ENCODE measurements at places on chromosomes 4 and X.

GRCh38 chr4:65033899-65034298, 624.6 kb upstream of the TECRL start:
- DNase-seq: no peak

- no peak for DNase-seq
Observed at GRCh38 chr4:54423066-54423465, 194.0 kb downstream of the PDGFRA start.

DNA sequence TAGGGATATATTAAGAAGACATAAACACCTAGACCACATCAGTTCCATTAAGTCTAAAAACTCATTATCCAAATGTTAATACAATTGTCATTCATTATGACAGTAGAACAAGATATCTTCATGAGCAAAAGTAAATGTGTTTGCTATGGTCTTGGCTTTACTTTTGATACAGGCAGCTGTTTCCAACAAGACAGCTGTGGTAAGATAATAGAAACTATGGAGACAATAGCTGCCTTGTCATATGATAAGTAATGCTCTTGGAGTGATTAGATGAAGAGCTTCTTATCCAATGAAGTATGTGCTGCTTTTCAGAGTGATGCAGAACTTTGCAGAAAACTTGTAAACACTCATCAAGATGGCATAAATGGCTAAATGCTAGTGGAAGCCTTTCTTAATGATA, 1066.0 kb downstream of the FSTL5 start:
- no peak for DNase-seq

GRCh38 chrX:12985331-12985730, 10.4 kb downstream of the TMSB4X start:
- no peak for DNase-seq

GRCh38 chrX:154352466-154352865, 22.0 kb downstream of the FLNA start:
- DNase-seq: no peak

- peak; percentile 92 for DNase-seq
Observed at GRCh38 chr4:54228056-54228527, 1.0 kb upstream of the PDGFRA start.

DNA sequence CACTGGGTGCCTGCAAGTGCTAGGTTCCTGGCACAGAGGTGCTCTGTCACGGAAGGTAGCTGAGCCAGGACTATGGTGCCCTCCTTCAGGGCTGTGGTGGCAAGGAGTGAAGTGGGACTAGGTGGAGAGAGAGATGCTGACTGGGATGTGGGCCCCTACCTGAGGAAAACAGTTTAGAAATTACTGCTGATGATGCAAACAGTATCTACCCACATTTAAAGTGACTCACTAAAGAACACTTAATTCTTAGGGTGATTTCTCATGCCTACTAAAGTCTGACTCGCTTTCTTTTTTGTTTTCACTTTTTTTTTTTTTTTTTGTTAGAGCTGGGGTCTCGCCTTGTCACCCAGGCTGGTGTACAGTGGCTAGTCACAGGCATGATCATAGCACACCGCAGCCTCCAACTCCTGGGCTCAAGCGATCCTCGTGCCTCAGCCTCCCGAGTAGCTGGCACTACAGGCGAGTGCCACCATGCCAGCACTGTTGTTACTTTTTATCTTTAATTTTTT, 3.1 kb downstream of the ZNF185 start:
- no peak for DNase-seq

GRCh38 chr4:167918077-167918476, 174.3 kb upstream of the ANXA10 start:
- DNase-seq: no peak

GRCh38 chrX:138026211-138026610, 460.3 kb downstream of the ZIC3 start:
- DNase-seq: peak; percentile 33

DNA sequence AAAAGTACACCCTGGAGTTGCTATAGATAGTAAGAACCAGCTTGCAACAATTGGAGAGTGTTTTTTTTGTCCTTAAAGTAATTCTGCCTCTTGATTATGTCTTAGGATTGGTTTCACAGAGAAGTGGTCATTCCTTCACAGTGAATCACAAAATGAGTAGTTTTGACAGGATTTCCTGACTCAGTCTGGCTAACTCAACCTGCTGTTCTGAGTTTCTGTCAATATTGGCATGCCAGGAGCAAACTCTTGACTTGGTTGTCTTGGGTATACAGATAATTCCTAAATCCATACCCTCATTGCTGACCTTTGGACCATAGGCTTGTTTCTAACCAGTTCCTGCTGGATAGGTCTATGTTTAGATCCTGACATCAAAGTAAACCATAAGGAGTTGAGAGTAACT, 9.4 kb downstream of the FHIP1A start:
- no peak for DNase-seq

DNA sequence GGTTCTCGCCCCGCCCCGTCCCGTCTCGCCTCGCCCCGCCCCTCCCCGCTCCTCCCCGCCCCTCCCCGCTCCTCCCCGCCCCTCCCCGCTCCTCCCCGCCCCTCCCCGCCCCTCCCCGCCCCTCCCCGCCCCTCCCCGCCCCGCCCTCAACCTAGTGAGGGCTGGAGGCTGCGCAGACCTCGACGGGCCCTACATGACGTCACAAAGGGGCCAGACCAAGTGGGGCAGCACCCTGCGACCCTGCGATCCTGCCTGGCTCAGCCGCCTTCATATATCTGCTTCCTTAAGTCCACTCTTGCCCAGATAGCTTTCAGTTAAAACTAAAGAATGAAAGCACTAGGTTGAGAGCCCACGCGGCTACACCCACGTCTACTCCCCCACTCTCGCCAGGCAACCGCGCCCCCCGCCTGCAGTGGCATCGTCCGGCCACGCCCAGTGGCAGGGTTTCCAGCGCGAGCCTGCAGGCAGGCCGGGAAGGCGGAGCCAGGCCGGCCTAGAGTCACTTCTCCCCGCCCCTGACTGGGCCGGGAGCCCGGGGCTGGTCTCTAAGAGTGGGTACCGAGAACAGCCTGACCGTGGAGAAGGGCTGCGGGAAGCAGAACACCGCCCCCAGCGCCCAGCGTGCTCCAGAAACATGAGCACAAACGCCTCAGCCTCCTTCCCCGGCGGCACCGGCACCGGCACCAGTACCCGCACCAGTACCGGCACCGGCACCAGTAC, 1.5 kb upstream of the MAOA start:
- DNase-seq: peak; percentile 97

DNA sequence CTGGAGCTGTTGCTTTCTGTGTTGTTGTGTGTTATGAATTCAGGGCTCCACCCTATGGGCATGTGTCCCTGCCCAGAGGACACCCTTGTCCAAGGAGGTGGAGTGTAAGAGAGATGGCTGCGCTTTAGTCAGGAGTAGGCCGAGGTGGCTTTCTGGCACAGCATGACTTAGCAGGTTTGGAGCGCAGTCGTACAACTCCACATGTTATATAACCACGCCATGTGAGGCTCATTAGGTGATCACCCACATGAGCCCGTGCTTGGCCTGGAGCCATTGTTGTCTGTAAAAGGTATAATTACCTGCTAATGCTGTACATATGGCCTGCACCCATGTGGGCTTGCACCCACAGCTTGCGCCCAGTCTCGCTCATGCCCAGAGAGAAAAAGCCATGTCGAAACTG, 15.8 kb upstream of the ANAPC4 start:
- DNase-seq: no peak

DNA sequence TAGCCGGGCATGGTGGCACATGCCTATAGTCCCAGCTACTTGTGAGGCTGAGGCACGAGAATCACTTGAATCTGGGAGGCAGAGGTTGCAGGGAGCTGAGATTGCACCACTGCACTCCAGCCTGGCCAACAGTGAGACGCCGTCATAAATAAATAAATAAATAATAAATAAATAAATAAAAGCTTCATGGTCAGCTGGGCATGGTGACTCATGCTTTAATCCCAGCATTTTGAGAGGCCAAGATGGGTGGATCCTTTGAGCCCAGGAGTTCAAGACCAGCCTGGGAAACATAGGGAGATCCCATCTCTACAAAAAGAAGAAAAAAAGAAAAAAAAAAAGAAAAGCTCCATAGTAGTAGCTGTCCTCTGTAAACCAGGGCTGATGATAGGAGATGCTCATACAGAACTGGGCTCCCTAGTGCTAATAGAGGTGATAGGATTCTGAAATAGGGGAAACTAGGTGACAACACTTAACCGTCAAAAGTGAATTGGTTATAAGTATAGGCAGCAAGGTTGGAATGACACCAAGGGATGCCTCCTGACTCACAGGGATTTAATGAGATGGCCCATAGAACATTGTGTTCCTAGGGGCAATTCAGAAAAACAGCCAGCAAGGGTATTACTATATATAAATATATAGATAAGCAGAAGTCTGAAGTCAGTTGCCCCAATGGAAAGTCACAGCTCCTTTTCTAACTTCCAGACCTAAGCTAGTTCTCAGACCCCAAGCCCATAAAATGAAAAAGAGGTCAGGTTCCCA, 41.8 kb upstream of the ARHGEF6 start:
- no peak for DNase-seq

DNA sequence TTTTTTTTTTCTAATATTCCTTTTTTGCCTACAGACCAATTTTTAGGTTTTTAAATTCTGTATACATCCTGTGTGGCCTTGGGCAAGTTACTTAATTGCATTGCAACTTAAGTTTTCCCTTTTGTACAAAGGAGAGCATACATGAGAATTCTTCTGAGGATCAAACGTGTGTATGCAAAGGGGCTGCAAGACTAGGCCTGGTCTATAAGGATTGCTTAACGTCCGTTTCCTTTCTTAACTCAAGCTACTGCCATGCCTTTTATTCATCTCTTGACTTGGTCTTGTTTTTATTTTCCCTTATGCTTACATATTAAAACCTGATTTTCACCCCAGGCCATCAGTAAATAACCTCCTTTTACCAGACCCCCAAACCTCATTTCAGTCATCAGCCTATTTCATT, 13.6 kb downstream of the RBPJ start:
- DNase-seq: no peak

GRCh38 chr4:187849556-187850225, 145.9 kb upstream of the ZFP42 start:
- no peak for DNase-seq

DNA sequence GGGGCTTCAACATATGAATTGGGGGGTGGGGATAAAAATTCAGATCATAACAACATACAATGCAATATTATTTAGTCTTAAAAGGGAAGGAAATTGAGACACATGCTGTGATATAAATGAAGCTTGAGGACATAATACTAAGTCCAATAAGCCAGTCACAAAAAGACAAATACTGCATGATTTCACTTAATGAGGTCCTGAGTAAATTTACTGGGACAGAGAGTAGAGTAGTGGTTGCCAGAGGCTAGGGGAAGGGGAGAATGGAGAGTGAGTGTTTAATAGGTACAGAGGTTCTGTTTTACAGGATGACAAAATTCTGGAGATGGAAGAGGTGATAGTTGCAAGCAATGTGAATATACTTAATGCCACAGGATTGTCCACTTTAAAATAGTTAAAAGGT, 89.2 kb upstream of the RAPGEF2 start:
- DNase-seq: no peak

DNA sequence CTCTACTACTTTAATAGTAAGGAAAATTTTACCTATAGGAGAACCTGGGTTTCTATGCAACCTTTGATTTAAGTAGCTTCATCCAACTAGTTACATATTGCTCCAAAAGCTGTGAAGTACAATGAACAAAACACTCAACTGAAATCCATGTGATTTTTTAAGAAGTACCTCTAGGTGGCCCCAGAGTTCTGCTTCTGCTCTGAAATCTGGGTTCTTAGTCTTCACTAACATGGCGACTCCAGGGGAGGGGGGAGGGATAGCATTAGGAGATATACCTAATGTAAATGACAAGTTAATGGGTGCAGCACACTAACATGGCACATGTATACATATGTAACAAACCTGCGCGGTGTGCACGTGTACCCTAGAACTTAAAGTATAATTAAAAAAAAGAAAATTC, 73.4 kb upstream of the MAGEB2 start:
- peak; percentile 46 for DNase-seq

GRCh38 chr4:159343116-159343515, 240.2 kb downstream of the RAPGEF2 start:
- no peak for DNase-seq

DNA sequence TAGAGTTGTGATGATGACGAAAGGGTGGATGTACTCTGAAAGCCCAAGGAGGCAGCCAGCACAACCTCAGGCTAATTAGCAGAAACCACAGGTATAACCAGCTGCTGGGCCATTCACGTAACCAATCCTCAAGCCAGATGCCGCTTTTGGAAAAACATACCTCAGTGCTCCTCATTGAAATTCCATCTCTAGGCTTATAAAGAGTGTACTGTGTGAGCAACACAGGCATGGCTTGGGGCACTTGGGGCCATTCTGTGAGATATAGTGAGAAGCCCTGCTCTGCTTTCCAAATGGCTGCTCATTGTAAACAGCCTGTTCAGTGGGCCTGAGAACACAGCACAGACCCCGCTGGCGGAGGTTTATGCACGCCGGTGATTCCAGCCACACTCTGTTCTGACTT, 182.1 kb upstream of the HHIP start:
- no peak for DNase-seq

- DNase-seq: peak; percentile 20
Observed at GRCh38 chr4:37762294-37762990, 64.0 kb upstream of the PGM2 start.

DNA sequence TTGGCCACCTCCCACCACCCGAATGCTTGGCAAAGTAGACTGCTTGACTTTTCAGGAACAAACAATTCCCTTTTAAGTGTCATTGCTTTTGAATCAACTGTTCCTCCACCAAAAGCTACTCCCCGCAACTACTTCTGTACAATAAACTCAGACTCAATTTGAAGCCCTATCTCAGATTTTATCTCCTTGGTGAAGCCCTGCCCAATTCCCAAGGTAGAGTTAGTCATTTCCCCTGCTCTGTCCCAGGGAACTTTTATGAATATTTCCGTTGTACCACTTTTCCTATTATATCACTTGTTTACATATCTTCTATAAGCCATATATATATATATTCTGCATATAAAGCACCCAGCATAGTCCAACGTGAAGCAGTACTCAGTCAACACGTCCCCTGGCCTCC, 102.8 kb downstream of the C4orf51 start:
- DNase-seq: no peak

DNA sequence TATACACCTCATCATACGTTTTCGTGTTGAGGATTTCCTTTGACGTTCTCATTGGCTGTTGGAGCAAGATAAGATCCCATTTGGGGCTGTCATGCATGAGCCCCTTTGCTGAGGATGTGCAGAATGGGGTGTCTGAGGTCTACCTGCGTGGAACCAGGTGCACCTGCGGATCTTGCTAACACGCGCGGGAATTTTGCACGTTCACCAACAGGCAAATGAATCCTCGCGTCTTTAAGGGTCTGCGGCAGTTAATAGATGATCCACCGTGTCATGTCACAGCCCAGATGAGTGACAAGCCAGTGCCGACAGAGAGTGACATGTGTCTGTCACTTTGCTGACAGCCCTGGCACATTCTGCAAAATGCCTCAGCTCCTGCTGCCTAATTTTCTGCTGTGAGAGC, 56.3 kb upstream of the SHOX start:
- DNase-seq: no peak

DNA sequence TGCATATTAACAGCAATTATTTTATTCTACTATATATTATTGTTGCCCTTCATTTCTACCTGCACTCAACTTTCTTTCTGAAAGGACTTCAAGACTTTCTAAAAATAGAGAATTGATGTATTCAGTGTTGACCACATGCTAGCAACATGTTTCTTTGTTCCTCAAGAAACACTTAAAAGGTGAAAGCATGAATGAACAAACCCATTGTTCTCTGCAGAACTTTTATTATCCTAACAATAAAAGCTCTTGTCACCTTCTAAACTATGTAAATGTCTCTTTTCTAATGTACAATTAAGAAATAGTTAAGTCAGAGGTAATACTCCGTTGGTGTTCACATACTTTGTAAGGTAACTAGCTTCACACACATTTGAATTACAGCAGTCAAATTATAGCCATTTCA, 638.7 kb downstream of the FSTL5 start:
- DNase-seq: no peak

GRCh38 chr4:57127361-57127760, 17.2 kb upstream of the IGFBP7 start:
- DNase-seq: no peak
